Fibroblast of skin of scalp (primary cell): ENCODE measurements at places on chromosomes 13 and 19.
A peak's percentile ranks its signal among the peaks of the same experiment; 100 is the strongest.

DNA sequence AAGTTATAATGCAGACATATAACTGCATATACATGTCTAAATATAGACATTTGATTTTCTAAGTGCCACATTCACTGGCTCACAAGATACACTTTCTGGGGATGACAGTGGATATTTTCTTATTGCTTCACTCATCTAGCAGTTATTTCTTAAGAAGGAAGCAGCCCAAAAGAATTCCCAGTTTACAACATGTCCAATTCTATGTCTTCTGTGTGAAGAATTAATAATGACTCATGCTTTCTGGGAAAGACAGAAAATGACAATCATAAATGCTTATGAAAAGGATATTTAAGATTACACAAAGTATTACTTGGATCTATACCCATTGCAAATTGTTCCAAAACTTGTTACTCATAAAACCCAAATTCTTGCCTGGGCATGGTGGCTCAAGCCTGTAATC is 543.4 kb downstream of the SUCLA2 start:
- peak; percentile 92 for DNase-seq

- DNase-seq: no peak
These were observed 1256.5 kb downstream of the EFNB2 start for GRCh38 chr13:105278943-105279381.

DNA sequence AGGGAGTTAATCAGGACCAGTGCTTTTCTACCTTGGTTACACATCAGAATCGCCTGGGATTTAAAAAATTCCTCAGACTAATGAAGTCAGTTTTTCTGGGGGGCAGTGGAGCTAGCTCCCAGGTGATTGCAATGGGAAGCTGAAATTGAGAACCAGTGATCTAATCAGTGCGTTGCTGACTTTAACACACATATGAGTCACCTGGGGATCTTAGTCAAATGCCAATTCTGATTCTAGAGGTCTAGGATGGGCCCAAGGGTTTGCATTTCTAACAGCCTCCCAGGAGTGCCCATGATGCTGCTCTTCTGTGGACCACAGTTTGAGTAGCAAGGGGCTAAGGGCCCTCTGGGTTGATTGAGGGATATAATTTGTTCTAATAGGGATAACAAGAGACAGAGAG is 54.5 kb downstream of the KL start:
- DNase-seq: no peak

DNA sequence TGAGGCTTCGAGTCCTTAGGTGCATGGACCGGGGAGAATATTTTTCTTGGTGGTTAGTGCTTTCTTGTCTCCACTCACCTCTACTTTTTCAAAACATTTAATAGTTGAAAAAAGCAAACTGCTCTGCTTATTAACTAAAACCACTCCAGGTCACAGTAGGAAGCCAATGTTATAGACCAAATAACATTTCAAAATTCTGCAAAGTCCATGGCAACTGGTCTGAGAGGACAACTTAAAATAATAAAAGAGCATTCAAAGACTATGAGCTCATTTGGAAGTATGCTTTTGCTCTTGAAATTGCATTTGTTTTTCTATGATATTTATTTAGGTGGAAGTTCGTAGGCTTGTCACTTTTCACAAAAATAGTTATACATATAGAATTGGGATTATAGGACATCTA is 483.0 kb downstream of the DCT start:
- peak; percentile 47 for DNase-seq

DNA sequence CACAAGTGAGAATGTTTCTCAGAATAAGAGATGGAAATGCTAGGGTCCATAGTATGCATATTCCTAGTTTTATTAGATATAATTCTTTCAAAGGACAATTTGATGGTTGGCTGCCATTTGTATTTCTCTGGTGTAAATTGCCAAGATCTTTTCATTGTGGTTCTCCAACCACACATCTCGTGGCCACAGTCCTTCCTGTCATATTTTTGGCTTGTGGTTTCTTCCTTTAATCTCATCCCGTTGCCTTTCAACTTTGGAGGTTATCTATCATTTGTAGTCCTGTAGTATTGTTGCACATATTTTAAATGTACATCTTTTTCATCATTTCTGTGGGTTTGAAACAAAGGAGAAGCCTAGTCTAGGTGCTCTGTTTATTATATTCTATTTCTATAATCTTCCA is 61.2 kb downstream of the WASF3 start:
- DNase-seq: peak; percentile 14

- no peak for DNase-seq
These were observed 24.5 kb upstream of the ZNF492 start for GRCh38 chr19:22609630-22610029.

DNA sequence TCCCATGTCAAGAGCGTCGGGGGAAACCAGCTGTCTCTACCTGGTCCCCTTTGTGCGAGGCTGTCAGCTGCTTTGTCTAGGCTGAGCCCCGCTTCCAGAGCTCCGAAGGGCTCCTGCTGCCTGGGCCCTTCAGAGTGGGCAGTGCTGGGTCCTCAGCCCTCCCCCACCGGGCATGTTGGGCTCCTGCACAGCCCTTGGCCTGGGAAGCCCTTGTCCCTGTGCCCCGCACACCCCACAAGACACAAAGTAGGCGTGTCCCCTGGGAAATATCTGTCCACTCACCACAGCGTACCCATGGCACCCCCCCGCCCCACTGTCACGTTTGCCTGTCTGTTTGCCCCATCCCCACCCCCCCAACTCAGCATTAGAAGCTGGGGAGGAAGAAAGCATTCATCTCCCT is 39.6 kb upstream of the RANBP3 start:
- DNase-seq: no peak

- DNase-seq: no peak
These were observed 228.7 kb downstream of the LACC1 start for GRCh38 chr13:44108331-44108858.

DNA sequence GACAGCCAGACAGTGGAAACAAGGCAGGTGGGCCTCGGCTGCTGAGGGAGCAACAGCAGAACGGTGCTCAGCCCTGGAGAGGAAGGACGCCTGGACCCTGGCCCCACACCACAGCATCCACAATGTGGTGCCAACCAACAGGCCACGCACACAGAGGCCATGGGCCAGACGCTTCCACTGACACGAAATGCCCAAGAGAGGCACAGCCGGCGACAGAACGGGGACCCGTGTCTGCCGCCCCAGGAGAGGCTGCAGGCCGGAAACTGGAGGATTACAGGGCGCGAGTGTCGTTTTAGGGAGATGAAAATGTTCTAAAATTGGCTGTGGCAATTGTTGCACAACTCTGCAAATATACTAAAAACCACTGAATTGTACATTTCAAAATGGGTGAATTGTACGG is 69.7 kb downstream of the RASA3 start:
- DNase-seq: no peak

DNA sequence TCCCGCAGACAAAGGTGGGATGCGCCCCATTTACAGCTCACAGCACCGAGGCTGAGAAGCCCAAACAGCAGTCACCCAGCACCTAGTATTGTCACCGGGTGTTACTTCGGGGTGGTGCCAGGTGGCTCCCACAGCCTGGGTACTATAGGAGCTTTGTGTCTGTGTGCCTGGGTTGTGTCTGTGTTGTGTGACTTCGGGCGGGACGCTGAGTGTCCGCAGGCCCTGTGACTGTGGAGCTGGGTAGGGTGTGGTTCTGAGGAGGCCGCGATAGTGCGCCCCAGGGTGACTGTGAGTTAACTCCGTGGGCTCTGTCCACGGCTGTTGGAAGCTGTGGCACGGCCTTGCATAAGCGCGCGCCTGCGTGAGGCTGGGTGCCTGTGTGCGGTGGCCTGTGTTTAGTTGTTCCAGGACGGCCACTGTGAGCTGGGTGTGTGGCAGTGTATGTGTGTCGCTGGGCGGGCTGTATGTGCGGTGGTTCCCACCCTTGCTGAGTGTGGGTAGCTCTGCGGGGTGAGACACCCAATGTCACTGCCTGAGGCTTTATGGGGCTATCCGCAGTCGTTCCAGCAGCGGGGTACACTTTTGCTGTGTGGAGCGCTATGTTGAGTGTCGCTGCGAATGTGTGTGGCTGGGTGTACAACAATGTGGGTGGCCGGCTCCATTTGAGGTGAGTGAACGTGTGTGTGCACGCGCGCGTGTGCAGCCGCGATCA is 559 bp upstream of the SSBP4 start:
- DNase-seq: no peak

DNA sequence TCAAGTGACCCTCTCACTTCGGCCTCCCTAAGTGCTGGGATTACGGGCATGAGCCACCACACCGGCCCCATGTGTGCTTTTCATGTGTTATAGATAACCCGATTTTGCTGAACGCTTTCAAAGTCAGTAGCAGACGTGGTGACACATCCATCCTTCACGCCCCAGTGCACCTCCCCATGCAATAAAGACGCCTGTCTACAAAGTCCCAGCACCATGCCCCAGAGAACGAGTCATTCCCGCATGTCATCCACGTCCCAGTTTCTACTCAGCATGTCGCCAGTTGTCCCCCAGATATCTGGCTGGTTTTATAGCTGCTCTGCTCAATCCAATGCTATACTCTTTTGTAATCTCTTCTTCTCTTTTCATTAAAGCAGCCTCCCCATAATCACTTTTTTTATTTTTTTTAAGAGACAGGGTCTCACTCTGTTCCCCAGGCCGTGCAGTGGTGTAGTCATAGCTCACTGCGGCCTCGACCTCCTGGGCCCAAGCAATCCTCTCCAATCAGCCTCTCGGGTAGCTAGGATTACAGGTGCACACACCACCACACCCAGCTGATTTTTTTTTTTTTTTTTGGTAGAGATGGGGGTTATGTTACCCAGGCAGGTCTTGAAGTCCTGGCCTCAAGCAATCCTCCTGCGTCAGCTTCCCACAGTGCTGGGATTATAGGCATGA is 42.5 kb downstream of the DNM2 start:
- DNase-seq: peak; percentile 46

- no peak for DNase-seq
These were observed 29.4 kb downstream of the KLF12 start for GRCh38 chr13:74104661-74105275.

GRCh38 chr13:34153428-34154180 is 335.7 kb downstream of the RFC3 start:
- DNase-seq: no peak

DNA sequence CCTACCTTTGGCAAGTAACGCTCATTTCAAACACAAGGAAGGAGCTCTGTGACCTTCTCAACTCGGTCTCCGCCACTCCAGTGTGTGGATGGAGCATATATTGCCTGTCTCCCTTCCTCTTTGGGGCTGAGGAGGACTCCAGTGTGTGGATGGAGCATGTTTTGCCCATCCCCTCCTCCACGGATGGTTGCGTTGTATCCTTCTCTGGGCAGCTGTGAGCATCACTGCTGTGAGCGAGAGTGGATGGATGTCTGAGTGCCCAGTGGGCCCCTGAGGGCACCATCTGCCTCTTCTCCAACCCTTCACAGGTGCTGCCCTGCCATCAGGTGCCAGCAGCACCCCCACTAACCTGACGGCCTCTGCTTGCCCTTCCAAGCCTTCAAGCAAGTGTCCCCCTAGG is 186.2 kb downstream of the TEX29 start:
- DNase-seq: no peak

DNA sequence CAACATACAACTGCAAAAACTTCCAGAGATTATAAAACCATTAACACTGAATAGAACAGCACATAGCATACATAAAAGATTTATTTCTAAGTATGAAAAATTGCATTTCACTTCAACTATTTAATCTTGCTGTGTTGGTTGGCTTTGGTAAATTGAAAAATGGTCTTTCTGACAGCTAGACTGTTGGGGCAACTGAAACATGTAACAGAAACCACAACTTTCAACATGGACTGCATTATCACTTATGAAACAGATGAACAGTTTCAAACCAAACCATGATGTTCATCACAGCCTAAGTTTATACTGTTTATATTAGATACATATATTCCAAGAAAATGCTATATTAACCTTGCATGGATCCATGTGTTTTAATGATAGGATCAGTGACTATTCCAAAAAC is 324.1 kb upstream of the PCDH9 start:
- peak; percentile 37 for DNase-seq

DNA sequence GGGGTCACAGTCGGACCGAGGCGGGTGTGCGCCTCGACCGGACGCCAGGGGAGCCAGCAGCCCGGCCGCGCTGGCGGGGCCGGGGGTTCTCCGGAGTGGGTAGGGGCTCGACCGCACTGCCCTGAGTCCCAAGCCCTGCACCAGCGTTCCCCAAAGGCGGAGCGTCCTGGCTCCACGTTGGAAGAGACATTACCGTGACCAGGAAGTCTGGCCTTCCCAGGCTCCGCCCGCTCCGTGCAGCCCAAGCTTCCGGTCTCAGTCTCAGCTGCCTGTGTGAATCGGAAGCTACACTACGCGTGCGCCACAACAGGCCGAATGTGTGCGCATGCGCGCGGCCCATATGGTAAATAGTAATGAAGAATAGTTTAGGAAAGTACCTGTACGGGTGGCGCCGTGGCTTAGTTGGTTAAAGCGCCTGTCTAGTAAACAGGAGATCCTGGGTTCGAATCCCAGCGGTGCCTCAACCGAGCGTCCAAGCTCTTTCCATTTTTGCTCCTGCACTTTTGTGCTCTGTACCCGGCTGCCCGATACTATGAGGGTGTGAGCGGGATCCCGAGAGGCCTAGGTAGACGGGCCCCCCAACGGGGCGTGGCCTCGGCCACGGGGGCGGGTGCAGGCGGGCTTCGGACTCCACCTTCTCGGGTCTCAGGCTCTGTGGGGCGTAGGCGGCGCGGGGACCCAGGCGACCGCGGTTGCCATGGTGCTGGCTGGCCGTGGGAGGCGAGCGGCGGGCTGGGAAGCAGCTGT is 17.3 kb upstream of the LRP3 start:
- DNase-seq: peak; percentile 100

GRCh38 chr13:96824140-96824539 is 170.1 kb downstream of the OXGR1 start:
- no peak for DNase-seq

GRCh38 chr19:5017235-5017634 is 48.3 kb downstream of the KDM4B start:
- no peak for DNase-seq

- DNase-seq: peak; percentile 66
These were observed 54.7 kb downstream of the MBNL2 start for GRCh38 chr13:97276862-97277269.

- peak; percentile 57 for DNase-seq
These were observed 6.8 kb downstream of the FAM98C start for GRCh38 chr19:38409631-38410133.

GRCh38 chr13:42497798-42498197 is 76.2 kb upstream of the TNFSF11 start:
- DNase-seq: peak; percentile 34

DNA sequence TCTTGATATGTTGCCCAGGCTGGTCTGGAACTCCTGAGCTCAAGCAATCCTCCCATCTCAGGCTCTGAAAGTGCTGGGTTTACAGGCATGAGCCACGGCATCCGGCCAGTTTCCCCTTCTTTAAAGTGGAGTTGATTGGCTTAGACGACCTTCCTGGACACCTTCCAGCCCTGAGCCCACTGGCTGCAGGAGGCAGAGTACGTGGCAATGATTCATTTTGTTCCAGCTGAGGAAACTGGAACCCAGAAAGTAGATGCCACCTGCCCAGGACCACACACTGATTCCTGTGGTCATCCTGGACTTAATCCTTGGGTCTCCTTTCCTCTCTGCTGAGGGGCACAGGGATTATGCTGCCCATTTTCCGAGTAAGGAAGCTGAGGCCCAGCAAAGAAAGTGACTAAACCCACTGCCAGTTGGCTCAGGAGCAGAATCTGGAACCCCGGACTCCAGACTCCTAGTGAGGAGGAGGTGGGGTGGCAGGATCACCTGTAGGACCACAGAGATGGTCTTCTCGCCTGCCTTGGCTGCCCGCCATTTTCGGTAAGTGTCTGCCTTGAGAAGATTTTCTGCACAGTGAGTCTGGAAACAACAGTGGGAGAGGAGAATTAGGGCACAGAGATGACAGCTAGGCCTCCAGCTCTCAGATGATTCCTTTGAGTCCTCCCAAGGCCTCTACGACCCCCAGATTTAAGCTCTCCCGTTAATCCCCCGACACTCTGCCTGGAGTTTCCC is 737 bp downstream of the XRCC1 start:
- DNase-seq: no peak

- peak; percentile 84 for DNase-seq
These were observed 92.6 kb upstream of the TSC22D1 start for GRCh38 chr13:44668688-44669087.
